Uterus (tissue), 4 donors: ENCODE measurements at places on chromosomes 6 and 20. TPM values are rescaled to one million over a fixed set of nuclear protein-coding genes. Genes with fewer than 3 reads are reported as not detected.

NKX2-4 gene
- total RNA-seq, result not detected

THEMIS gene
- 0.59 TPM for total RNA-seq

HLA-DMB gene
- total RNA-seq, result 16.9 TPM

WFDC5 gene
- total RNA-seq, result not detected

TRIM40 gene
- not detected for total RNA-seq

CDSN gene
- total RNA-seq, result not detected

DNA sequence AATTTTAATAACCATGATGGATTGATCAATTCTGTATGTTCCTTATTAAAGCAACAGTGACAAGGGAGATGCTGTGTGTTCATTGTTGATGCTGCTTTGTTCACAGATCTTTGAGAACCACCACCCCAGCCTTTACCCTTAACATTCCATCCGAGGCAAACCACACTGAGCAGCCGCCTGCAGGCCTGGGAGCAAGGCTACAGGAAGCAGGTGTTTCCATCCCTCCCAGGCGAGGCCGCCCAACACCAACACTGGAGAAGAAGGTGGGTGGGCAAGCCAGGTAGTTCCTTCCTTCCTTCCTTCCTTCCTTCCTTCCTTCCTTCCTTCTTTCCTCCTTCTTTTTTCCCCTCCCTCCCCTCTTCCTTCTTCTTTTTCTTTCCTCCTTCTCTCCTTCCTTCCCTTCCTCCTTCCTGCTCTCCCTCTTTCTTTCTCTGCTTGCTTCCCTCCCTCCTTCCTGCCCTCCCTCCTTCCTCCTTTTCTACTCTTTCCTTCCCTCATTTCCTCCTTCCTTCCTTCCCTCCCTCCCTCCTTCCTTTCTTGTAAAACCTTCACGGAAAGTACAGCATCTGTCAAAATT is 13.7 kb downstream of the TTLL2 start:
- no peak for DNase-seq

DNA sequence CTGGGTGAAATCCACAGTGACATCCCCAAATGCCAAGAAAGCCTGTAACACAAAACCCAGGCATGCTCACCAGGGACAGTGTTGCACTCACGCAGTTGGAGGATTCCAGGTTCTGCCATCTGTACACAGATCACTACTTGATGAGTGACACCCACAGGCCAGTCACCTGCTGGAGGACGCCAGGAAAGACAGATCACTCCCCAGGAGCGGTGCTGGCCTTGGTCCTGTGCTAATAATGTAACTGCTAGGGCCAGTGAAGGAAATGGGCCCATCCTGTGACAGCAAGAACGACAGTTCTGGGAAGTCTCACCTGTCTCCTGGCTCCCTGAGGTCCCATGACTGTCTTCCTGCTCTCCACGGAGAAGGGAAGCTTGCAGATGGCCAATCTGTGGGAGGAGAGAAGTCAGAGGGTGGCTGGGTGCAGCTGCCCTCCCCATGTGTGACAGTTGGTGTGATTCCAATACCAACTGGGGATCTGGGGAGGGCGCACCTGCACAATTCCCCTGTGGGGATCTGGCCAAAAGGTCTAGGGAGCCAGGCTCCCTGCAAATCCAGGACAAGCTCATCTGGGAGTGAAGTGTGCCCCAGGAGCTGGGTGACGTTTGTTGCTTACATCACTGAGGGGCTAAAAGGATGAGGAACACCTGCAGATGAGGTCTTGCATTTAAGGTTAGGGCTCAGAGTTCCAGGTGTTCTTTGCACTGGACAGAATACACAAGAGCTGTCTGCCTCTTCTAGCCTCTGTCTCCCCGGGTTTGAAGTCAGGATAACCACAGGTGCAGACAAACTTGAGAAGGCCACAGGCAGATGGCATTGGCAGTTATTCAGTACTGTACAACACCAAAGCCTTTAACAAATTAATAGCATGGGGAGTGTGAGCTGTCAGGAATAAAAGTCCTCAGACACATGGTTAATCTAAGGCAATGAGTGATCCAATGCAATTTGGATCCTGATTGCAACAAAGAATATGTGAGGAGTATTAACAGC is 10.3 kb downstream of the ZNF337 start:
- DNase-seq, result no peak

GRCh38 chr6:98864497-98864896 is 30.1 kb downstream of the POU3F2 start:
- DNase-seq, result no peak

GRCh38 chr20:39861381-39861780 is 827.7 kb downstream of the MAFB start:
- DNase-seq, result no peak

DNA sequence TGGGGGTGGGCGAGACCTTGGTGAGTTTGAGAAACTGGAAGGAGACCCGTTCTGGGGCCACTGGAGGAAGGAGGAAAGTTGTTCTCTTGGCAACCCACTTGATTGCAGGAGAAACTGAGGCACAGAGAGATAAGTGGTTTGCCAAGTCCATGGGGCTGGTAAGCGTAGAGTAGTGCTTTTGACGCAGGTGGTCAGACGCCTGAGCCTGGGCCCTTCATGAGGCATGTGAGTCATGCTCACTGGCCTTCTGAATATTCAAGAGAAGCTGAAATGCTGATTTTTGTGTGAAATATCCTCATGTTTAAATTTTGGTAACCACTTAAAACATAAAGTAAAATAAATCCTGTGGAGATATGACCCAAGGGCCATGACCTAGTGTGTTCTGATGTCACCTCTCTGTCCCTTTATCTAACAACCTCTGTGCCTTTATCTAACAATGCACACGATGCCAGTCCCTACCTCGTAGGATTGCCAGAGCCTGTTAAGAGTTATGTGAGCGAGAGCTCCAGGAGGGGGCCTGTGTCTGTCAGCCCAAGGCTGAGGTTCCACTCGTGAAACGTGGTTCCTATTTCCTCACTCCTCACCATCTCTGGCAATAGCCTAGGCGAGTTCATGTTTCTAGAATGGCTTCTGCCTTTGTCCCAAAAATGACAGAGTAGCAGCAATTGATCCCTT is 32.8 kb upstream of the PMEPA1 start:
- no peak for DNase-seq

DNA sequence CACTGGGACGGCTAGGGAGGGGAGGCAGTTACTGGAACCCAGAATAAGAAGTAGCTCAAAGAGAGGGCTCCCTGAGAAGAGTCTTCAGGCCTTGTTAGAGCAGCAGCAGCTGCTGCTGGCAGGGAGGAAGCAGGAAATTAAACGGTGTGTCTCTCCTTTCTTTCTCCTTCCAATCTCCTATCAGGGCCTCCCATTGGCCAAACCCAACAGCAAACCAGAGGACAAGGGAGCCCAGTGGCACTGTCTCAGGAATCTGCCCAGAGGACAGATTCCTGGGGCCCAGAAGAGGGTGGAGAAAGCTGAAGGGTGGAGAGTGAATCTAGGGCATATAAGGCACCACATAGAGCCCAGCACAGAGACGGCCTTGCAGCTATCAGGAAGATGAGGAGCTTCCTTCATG is 10.2 kb downstream of the BTN3A1 start:
- no peak for DNase-seq

DNA sequence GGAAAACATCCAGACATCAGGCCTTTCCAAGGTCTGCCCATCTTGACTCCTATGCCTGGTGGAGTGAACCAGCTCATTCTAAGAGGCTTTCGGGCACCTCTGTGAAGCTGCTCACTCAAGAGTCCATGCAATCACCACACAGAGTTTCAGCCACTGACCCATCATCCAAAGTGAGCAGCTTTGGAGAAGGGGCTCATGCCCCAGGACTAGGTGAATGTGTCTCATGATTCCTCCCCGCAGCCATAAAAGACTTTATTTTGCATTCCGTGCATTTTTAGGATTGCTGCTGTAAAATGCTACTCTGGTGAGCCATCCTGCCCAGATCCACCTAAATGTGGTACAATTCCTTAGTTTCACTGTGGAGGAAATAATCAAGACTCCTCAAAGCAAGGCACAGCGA is 44.5 kb upstream of the EZR start:
- DNase-seq, result no peak

- no peak for DNase-seq
Observed at GRCh38 chr6:155317186-155317585, 2.9 kb upstream of the TFB1M start.

DNA sequence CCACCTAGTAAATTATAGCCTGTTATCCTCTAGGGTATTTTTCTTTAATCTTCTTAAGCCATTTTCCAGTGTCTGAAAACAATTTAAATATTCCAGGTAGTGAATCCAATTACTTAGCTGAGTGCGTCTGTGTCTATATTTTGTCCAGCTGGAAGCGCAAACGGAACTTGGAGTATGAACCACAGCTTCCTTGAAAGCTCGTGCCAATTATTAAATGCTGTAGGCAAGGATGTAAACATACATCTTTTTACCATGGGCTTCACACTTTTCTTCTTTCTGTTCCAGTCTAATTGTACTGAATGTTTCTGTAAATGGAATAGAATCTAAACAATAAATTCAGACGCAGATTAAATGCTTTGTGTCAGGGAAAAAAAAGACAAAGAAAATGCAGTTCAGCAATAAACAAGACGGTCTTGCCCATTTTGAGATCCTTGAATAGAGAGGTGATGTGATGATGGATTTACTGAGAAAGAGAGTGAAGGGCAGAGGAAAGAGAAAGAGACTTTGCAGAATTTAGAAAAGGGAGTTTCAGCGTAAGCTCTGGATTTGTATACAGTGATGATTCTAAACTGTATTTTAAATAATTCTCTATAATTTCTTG is 1.9 kb downstream of the PLCB1 start:
- DNase-seq, result no peak

DNA sequence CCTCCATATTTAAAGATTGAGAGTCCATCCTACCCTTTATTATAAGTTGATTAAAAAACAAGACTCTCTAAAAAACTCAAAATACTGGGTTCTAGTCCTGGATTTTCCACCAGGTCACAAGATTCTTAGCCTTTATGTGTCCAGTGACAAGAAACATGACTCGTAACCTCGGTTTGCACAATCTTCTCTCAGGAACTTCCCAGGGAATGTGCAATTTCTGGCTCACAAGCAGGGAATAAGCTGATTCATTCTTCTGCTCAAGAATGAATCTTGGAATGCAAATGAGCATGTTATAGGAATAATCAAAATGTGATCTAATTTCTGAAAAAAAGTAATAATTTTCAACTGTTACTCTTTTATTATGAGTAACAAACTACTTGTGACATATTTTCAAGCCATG is 45.1 kb downstream of the OGFRL1 start:
- no peak for DNase-seq

DNA sequence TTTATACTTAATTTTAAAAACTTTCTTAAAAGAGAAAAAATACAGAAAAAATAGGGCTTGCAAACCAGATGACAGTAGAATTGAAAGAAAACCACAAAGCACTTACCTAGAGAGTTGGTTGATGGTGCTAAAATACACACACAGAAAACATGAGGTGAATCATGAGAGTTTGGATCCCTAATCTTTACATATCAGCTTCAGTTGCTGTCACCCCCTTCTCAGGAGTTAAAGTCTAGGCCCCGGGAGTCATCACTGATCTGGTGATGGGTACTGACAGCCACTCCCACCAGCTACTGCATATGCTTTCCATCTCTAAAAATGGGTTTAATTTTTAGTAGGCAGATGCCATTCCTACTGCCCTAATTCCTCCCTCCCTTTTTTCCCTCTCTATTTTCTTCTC is 16.7 kb downstream of the TSBP1 start:
- DNase-seq, result no peak

DNA sequence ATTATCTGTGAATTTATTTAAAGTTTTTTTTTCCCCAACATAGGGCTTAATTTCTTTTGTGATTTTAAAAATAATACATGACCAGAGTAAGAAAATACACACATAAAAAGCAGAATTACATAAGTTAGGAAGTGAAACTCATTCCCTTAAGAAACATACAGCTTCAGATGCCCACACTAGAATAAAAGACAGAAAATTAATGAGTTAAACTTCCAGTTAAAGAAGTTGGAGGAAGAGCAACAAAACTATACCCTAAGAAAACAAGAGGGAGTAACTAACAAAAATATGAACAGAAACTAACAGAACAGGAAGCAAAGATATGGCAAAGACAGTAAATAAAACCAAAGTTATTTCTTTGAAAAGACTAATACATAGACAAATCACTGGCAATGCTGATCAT is 107.6 kb upstream of the CEP85L start:
- no peak for DNase-seq

DNA sequence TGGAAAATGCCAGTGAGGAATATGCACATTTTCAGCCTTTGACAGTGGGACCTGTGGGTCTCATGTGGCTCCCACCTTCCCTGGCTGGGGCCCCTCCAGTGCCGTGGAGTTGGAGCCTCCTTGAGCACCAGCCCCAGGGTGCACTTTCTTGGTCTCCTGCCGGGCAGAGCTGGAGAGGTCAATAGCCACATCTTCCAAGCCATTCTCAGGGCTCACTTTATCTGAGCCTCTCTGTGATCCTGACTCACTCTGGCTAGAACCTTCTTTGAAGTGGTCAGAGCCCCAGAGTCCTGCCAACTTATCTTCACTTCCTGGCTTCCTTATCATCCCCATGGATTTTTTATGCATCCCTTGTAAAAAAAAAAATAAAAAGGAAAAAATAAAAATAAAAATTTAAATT is 5.7 kb downstream of the VSX1 start:
- no peak for DNase-seq

- no peak for DNase-seq
Observed at GRCh38 chr6:63475707-63476106, 96.6 kb upstream of the LOC128125822 start.

GRCh38 chr6:134065706-134066105 is 13.3 kb upstream of the SLC2A12 start:
- no peak for DNase-seq

- no peak for DNase-seq
Observed at GRCh38 chr20:19648024-19648423, 110.0 kb upstream of the RIN2 start.

DNA sequence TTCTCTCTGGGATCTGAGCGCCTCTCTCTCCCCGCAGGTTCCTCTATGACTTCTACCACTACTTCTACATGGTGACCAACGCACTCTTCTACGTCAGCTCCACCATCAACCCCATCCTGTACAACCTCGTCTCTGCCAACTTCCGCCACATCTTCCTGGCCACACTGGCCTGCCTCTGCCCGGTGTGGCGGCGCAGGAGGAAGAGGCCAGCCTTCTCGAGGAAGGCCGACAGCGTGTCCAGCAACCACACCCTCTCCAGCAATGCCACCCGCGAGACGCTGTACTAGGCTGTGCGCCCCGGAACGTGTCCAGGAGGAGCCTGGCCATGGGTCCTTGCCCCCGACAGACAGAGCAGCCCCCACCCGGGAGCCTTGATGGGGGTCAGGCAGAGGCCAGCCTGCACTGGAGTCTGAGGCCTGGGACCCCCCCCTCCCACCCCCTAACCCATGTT is 36.3 kb upstream of the MRGBP start:
- no peak for DNase-seq

DNA sequence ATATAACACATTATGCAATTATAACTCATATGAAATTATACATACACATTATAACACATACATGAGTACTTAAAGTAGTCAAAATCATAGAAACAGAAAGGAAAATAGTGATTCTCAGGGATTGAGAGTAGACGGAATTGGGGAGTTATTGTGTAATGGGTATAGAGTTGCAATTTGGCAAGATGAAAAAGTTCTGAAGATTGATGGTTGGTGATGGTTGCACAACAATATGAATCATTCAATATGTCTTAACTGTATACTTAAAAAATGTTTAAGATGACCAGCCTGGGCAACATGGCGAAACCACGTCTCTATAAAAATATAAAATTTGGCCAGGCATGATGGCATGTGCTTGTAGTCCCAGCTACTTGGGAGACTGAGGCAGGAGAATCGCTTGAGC is 372.7 kb downstream of the CDKAL1 start:
- no peak for DNase-seq
